Cerebellar nuclear complex (tissue), 1 donor: ENCODE measurements at places on chromosomes 1 and 21.

DNA sequence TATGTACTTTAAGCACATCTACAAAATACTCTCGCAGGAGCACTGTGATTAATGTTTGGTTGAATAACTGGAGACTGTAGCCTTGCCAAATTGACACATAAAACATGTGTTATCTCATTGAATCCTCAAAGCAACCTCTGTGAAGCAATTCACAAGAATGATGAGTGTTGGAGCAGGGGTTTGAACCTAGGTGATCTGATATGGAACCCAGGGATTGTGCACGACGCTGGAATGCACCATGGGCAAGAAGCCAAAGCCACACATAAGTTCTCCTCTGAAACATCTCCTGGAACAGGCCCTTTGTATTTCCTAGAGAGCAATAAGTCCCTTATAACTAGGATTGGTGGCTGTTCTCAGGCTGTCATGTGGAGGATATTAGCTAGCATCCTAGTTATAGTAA lies 124.6 kb upstream of the IVNS1ABP start:
- no peak for DNase-seq

DNA sequence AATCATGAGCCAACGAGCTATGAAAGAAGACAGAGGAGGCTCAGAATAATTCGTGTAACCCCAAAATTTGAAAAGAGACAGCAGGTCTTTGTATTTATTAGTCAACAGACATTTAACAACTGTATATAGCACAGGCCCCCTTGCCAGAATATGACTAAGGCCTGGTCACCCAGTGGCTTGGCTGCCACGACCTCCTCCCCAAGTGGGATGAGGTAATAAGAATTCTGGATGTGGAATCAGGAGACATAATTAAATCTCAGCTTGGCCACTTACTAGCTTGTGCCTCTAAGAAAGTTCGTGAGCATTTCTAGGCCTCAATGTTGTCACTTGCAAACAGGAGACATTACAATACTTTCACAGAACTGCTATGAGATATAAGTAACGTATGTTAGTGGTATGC lies 134.2 kb upstream of the TNFSF4 start:
- DNase-seq: no peak

DNA sequence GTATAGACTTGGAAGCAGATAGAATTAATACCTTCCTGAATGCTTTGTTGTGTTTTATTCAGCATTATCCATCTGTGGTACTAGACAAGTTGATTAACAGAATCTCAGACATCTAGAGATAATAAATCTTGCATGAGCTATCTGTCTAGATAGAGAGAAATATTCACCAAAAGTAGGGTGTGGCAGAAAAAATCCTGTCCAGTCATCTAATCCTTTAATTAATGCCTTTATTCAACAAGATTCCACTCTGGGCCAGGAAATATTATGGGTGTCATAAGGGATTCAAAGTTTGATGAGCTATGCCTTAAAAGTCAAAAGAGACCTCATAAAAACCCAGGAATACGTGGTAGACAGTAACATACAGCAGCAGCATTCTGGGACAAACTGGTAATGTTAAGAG lies 601.2 kb downstream of the LMO4 start:
- no peak for DNase-seq

- DNase-seq: no peak
Measured at GRCh38 chr21:24941316-24942185, 665.7 kb downstream of the MRPL39 start.

DNA sequence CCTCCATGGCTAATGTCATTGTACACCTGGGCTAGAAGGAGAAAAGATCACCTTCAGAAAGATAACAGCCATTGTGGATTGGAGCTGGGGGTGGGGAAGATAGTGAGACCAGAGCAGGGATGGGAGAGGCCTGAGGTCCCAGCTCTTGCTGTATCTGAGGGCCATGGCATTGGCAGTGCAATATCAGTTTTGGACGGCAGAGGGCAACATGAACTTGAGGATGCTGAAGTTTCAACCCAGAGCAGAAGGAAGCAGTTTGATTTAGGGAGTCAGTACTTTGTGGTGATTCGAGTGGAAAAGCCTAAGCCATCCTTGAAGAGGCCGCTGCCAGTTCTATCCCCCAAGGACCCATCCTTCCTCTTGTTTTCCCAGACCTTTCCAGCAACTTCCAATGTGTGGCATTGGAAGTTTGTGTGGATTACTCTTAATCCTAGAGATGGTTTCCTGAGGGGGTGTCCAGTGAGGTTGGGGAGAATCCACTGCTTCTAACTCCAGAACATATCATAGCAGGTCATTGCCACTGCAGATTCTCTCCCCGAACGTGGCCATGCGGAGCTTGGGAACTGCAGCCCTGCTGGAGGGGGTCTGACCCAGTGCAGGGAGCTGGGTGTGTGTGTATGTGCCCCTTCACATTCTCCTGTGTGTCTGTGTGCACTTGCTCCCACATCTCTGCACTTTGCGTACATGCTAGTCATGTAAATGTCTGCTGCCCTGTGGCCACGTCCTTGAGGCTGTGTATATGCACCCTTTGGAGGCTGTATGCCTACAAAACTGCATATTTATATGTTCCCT lies 24.1 kb downstream of the SLC26A9 start:
- no peak for DNase-seq

DNA sequence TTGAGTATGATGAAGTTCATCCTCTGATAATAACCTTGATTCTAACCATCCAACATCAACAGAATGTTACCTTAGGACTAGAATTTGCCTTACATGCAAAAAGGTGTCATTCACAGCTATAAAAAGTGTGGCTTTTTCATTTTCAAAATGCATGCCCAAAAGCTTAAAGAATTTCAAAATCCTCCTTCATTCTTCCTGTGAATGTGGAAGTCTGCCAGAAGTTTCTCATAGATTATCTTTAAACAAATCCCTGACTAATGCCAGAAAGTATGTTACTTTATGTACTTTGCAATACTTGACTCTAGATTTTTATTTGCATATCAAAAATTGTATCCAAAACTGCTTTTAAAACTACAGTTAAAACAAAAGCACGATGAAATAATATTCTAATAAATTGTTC lies 270.6 kb upstream of the ZRANB2 start:
- DNase-seq: no peak

GRCh38 chr1:234503193-234504050 lies 24.4 kb upstream of the TARBP1 start:
- no peak for DNase-seq
